Stimulated activated CD4-positive, alpha-beta T cell treated with anti-CD3 and anti-CD28 coated beads, Interleukin-12 subunit alpha, Interleukin-12 subunit beta, amount 100 ng/mL, for 48 hours (primary cell): ENCODE measurements at places on chromosomes 2 and 18.

GRCh38 chr2:86788881-86789686 is 1.6 kb downstream of the CD8A start:
- no peak for DNase-seq

DNA sequence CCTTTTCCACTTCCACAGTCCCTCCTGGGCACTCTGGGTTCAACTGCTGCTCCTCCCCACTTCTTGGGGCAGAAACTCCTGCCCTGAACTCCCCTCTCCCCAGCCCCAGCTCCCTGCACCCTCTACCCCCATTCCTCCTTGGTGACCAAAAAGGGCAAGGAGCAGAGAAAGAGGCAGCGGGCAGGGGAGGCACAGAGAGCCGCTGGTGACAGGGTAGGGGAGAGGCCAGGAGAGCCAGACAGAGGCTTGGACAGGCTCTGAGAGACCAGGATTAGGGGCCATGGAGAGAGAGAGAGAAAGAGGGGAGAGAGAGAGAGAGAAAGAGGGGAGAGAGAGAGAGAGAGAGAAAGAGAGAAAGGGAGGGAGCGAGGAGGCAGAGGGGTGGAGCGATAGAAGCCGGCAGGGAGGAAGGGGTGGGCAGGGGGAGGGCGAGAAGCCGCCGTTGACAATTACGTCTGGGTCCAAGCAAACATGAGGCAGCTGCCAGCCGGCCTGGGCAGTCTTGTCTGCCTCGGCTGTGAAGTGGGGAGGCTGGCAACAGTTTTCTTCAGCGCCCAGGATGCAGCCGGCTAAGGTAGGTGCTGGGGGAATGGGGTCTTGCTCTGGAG is at the start of gene KCNIP3:
Gene KCNIP3, plus strand, starts transcription at position 468 of the 608 bp plus-strand sequence. Its CDS starts 92 bp downstream, at position 560.
- no peak for DNase-seq

DNA sequence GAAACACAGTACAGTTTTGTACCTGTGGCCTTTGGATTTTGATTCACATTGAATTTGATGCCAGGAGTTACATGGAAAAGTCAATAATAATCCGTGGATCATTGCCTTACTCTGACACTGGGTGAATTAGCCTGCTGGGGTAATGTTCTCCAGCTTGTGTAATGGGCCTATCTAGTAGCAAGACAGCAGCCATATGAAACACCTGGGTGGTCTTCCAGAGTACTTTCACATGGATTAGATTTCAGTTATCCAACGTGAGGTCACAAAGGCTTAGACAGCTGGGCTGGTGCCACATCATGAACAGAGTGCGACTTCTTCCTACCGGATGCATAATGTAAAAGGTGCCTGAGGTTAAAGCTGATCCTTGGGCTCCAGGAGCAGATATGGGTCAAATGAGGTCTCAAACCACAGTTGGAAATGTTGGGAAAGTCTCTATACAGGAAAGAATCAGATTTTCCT is 486.8 kb downstream of the PARD3B start:
- DNase-seq: no peak

DNA sequence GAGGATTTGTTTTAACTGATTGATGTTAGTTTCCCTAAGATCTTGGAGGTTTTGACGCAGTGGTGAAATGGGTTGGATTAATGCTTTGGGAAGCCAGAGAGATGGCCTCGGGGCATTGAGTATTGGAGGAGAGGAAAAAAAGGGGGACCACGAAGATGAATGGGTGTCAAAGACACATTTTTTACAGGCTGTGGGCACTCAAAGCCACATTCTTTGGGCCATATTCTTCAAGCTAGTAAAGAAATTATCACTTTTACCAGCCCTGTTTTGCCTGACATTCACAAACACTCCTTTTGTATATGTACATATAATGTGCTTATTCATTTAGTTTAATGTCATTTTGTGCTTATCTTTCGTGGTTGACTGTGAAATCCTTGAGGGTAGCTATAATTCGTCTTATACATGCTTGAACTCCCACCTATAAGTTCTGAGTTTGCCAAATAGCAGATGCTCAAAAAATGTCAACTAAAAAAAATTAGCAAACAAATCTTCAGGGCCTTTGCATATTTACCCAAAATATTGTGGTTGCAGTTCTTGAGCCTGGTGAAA is 146.3 kb downstream of the ARL6IP6 start:
- DNase-seq: no peak

DNA sequence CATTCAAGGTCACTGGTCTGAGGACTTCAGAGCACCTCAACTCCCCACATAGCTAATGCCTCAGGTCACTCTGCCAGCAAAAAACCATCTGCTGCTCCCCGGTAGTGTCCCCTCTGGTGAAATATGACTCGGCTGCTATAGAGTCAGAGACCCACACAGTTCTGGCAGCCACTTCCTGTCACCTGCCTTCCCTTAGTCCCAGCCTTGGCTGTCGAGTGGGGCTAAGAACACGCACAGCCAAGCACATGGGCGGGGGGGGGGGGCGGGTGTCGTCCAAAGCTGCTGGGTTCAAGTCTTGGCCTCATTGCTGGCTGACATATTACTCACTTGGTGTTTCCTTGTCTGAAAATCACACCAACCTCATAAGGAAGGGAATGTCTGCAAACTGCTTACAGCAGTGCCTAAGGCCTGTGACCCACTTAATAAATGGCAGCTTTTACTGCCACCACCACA is 37.5 kb downstream of the POLR1A start:
- no peak for DNase-seq

- no peak for DNase-seq
Measured at GRCh38 chr2:172373766-172374165, 53.6 kb upstream of the ITGA6 start.
